ENCODE measurements at places on chromosomes 12 and 14. TPM values are rescaled to one million over a fixed set of nuclear protein-coding genes. Genes with fewer than 3 reads are reported as not detected.

The ENDOU gene
- not detected for total RNA-seq

The MYO1H gene
- not detected for total RNA-seq

The SERPINA1 gene
- total RNA-seq, result 0.14 TPM

The KRT83 gene
- not detected for total RNA-seq

The CLEC9A gene
- total RNA-seq, result not detected

The FGF6 gene
- total RNA-seq, result not detected

The GPD1 gene
- 0.20 TPM for total RNA-seq

The FOXN4 gene
- not detected for total RNA-seq

The MAGOHB gene
- 35.7 TPM for total RNA-seq

The DBX2 gene
- not detected for total RNA-seq

The EPYC gene
- not detected for total RNA-seq

The OASL gene
- total RNA-seq, result 7.3 TPM

The NEUROD4 gene
- not detected for total RNA-seq

The AVPR1A gene
- total RNA-seq, result not detected

The NUBPL gene
- total RNA-seq, result 4.3 TPM

The TAS2R7 gene
- not detected for total RNA-seq

The TOX4 gene
- 81.5 TPM for total RNA-seq

The HPD gene
- total RNA-seq, result not detected

The LYZ gene
- 0.40 TPM for total RNA-seq

The SLC7A8 gene
- 0.40 TPM for total RNA-seq

The SRRM4 gene
- total RNA-seq, result not detected

The KERA gene
- total RNA-seq, result not detected

The NFE2 gene
- total RNA-seq, result not detected

The CCDC197 gene
- total RNA-seq, result not detected

The TMBIM4 gene
- 76.3 TPM for total RNA-seq

The MIPOL1 gene
- total RNA-seq, result not detected

The PTGER2 gene
- total RNA-seq, result 158 TPM

Data from activated naive CD4-positive, alpha-beta T cell treated with anti-CD3 and anti-CD28 coated beads, Interleukin-2, amount 10 ng/mL, durations not matched to agents 5 hours and 36 hours (primary cell).